ENCODE measurements at places on chromosomes 7 and 10.

GRCh38 chr7:156192921-156193320 lies 380.7 kb upstream of the SHH start:
- no peak for DNase-seq

GRCh38 chr7:93751421-93751820 lies 139.1 kb downstream of the TFPI2 start:
- no peak for DNase-seq

DNA sequence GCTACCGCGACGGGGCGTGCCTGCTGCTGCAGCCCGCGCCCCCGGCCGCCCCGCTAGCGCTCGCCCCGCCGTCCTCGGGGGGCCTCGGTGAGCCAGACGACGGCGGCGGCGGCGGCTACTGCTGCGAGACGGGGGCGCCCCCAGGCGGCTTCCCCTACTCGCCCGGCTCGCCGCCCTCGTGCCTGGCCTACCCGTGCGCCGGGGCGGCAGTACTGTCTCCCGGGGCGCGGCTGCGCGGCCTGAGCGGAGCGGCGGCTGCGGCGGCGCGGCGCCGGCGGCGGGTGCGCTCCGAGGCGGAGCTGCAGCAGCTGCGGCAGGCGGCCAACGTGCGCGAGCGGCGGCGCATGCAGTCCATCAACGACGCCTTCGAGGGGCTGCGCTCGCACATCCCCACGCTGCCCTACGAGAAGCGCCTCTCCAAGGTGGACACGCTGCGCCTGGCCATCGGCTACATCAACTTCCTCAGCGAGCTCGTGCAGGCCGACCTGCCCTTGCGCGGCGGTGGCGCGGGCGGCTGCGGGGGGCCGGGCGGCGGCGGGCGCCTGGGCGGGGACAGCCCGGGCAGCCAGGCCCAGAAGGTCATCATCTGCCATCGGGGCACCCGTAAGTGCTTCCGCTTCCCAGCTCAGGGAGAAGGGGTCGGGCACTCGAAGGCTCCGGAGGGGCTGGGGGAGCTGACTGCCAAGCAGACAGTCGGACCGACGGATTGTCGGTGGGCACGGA lies 761 bp downstream of the PTF1A start:
- DNase-seq, result no peak

DNA sequence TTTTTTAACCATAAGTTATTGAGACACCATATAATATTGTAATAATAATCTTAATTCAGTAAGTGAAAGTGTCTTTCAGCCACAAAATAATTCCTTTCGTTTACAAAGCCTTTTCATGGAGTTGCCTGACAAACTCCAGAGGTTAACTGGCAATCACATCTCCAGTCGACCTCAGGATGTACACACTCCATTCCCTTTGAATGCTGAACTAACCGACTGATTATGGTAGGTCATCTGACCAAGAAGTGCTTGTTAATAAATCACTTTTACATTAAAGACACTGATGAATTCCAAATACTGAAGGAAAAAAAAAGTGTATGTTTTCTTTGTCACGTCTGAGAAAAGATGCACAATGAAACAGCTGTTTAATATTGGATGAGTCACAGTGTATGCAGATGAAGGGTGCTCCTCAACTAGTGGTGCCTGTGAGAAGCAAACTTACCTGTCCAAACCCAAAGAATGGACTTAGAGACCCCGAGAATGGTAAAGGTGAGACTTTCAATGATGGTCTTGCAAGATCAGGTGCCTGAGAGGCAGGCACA lies 348.1 kb upstream of the VWC2 start:
- no peak for DNase-seq

- no peak for DNase-seq
Observed at GRCh38 chr10:20648263-20648874, 248.7 kb downstream of the NEBL start.

GRCh38 chr7:139698844-139699243 lies 79.0 kb downstream of the HIPK2 start:
- no peak for DNase-seq

DNA sequence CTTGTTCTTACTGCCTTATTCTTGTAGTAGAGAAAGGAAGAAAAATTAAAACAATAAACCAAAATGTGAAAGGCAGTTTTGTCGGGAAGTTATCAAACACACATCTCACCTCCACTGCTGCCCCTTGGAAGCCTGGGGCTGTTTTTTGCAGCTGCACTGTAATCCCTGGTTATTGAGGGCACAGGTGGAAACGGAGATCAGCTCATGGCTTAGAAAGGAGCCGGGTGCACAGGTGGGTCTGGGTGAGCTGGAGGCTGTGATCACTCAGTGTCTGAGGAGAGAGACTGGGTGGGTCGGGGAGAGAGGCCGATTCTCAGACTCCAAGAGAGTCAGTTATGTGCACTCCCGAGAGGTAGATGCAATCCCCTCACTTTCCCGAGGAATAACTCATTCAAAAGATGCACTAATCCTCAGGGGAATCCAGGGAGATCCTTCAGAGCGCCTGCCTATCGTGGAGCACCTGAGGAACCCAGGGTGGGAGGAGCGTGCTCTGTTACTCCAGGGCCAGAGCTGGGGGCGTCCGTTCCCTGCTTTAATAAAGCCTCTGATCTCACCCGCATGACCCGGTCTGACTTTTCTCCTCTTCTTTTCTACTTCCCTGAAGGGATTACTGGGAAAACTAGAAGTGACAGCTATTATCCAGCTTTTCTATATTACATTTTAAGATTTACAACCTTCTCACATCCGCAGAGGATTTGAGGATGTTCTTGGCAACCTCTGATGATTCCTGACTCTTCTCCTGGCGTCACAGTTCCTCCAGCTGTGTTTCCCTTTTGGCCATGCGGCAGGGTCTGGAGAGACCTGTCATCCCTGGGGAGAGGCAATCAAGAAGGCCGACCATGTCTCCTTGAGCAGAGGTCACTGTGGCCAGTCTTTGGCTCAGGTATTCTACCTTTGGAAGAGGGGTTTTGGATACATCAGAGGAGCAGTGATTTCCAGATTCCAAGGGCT lies 82.1 kb downstream of the CAMK1D start:
- DNase-seq, result no peak

DNA sequence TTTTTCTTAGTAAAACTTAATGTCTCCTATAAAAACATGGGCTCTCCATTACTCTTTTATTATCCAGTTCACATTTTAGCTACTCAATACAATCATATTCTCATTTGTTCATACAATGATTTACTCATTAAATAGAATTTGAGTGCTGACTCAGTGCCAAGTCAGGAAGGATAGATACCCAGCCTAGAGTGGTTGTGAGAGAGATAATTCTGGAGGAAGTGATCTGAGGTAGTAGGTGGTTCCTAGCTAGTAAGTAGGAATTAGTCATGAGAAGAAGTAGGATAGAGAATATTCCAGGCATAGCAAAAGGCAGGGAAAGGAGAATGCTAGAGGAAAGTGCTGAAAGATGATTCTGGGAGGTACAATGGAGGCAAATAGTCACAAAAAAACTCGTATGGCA lies 133.5 kb upstream of the MBL2 start:
- DNase-seq, result no peak

DNA sequence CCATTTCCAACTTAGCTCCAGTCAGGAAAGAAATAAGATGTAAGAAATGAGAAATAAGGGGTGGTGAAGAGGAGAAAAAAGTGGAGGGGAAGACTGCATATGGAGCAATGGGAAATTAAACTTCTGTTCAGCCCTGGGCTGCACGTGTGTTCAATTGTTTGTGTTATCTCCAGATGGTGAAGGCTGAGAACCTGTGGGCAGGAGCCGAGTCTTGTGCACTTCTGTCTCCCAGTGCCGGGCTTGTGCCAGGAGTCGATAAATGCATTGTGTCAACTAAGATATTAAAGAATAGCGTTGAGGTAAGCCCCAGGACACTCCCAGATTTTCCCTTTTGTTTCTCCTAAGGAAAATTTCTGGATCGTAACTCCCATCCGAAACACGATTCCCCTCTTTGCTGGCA lies 98.2 kb downstream of the PRLHR start:
- no peak for DNase-seq

- no peak for DNase-seq
Observed at GRCh38 chr7:24896031-24896501, 83.9 kb downstream of the OSBPL3 start.

- DNase-seq, result no peak
Observed at GRCh38 chr7:143487566-143487965, 9.9 kb downstream of the TAS2R41 start.
